Stimulated activated CD8-positive, alpha-beta memory T cell treated with anti-CD3 and anti-CD28 coated beads, Interleukin-4, amount 100 ng/mL, for 4 hours (primary cell): ENCODE measurements at places on chromosomes 12 and 14.

DNA sequence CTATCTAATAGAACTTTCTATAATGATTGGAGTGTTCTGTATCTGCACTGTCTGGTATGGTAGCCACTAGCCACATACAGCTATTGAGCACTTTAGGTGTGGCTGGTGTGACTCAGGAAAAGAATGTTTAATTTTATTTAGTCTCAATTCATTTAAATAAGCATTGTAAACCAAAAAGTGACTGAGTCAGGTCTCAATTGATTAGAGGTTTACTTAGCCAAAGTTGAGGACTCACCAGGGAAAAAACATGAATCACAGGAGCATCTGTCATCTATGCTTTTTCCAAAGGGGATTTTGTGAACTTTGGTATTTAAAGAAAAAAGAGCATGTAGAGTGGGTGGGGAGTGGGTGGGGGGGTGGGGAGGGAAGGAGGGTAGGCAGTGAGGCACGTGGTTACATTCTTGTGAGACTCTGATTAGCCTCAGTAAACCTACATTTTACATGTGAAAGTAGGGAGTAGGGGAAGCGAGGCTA, 473.1 kb downstream of the ATP23 start:
- DNase-seq: no peak

- DNase-seq: no peak
These were observed 41.3 kb downstream of the ELK3 start for GRCh38 chr12:96235484-96235826.

- DNase-seq: no peak
These were observed 19.3 kb upstream of the KRT80 start for GRCh38 chr12:52210925-52211650.

DNA sequence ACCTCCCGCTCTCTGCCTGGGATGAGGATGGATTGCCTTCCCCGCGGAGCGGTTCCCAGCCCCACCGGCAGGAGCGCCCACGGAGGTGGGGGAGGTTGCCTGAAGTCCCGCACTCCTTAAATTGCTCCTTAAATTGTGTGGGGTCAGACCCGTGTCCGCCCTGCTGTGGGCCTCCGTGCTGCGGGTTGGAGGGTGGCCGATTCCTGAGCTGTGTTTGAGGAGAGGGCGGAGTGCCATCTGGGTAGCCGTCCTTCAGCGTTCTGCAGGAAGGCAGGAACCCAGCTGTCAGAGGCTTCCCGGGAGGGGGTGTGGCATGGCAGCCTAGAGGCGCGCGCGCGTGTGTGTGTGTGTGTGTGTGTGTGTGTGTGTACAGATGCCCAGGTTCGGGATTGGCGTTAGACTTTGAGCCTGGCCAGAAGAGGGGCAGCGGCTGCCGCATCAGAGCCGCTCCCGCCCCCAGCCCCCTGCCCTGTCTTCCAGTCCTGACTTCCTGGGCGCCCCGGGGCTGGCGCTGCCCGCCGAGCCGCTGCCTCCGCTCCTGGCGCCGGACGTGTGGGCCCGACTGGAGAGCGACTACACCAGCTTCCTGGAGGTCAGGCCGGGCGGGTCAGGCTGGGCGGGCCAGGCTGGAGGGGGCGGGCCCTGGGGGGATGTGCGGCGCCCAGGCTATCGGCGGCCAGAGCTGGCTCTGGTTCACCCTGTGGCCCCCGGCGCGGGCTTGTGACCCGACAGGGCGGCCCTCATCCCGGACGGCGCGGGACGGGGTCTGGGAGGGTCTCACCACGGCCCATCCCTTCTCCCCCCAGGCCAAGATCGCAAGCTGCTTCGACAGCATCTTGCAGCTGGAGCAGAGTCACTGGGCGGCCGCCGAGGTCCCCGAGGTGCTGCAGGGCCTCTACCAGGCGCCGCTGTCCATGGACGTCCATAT, 9.2 kb downstream of the EXOC3L4 start:
- DNase-seq: no peak

- DNase-seq: no peak
These were observed 279.0 kb downstream of the SLC16A7 start for GRCh38 chr12:59874781-59875180.

- no peak for DNase-seq
These were observed 2.6 kb downstream of the BCL7A start for GRCh38 chr12:122024132-122024785.

DNA sequence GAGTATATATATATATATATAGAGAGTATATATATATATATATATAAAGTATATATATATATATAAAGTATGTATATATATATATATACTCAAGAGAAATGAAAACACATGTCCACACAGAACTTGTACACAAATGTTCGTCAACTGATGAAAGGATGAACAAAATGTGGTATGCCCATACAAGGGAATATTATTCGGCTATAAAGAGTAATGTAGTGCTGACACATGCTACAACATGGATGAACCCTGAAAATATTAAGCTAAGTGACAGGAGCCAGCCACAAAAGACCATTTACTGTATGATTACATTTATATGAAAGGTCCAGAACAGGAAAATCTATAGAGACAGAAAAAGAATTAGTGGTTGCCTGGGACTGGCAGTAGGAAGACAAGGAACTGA, 19.5 kb downstream of the LIMA1 start:
- DNase-seq: no peak
